Activated CD8-positive, alpha-beta memory T cell treated with anti-CD3 and anti-CD28 coated beads for 4 hours (primary cell): ENCODE measurements at places on chromosomes 1 and 21.

GRCh38 chr1:3899754-3900149, 320 bp downstream of the C1orf174 start:
- no peak for DNase-seq

- no peak for DNase-seq
Observed at GRCh38 chr1:61379693-61380092, 297.3 kb downstream of the NFIA start.

DNA sequence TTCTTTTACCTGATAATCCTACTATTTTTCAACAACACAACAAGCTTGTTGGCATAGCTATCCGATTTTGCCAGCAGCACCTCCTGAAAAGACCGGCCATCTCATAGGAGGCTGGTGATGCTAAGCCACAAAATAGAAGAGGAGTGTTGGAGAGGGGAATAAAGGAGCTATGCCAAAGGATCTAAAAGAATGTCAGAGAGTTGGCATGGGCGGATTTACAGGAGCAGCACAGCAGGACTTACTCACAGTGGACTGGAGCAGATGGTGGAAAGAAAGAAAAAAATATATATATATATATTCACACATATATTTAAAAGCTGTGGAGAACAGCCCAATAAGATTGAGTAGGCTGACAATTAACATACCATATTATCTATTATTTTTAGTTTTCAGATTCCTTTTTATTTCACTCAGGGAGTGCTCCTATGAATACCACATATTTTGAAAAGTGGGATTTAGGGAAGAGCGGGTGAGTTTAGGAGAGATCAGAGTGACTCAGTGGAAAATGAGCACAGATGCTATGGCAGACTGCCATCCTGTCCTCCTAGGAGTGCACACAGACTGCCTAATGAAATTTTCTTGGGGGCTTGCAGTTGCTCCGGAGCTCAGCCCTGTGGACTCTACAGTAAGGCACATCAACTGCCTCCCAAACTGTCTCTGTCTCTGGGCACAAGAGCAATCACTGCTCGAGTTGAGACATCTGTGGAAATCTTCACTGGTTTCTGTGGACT, 394.4 kb upstream of the CHRM3 start:
- no peak for DNase-seq

DNA sequence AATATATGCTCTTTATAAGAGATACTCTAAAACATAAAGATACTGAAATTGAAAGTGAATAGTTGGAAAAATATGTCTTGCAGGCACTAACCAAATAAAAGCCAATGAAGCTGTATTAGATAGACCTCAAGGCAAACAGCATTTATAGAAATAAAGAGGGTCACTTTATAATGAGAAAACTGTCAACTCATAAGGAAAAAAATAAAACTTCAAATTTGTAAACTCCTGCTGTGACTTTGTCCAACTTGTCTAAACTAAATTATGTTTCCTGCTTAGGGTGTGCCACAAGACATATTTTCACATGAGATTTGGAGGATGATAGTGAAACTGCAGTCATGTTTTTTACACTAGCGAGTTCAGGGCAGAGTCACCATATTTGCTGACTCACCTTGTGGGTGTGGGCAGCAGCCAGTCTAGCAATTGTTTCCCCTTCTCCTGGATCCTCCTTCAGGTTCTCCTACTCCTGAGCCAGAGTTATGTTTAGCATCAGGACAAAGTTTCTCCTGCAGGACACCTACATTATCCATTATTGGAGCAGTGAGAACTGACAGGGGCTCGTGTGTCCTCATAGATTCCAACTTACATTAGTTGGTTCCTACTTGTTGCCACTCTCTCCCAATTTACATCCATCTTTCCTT, 43.8 kb downstream of the CD53 start:
- DNase-seq, result no peak

DNA sequence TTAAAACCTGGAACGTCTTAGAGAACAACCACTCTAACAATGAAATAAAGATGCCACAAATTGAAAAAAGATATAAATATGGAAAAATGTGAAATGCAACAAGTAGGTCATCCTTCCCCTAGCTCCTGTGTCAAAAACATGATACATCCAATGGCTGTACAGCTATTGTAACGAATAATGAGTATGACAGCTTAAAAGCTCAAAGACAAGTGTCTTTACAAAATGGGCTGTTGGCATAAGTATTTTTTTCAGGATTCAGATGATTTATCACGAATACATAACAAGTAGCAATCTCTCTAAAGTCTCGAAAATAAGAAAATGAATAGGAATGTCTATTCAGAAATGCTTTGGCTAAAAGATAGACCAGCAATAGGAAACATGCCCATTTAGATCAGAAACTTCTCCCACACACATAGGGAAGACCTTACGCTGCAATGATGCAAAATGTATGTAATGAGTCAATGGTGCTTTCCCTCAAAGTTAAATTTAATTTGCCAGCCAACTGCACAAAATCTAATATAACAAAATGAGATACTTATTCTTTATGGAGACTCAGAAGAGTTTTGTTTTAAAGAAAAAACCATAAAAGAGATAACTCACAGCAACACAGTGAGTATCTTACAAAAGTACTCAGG, 8.3 kb downstream of the TGFBR3 start:
- no peak for DNase-seq

DNA sequence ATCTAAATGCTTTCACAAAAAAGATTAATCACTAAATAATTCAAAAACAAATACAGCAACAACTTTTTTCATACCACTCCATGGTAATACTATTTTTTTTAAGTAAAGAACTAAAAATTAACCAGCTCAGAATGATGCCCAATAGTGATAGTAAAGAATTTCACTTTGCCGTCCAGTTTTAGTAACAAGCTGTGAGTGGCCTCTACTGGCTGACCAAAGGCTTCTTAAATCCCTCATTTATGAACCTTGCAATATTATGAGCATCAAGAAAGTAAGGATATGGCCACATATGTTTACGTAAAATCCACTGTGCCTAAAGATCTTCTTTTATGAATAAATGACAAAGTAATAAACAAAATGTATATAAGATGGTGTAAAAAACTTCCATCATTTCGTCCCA, 108.6 kb downstream of the GPATCH2 start:
- DNase-seq, result no peak

GRCh38 chr1:22210636-22211035, 67.7 kb upstream of the WNT4 start:
- DNase-seq, result no peak
